ENCODE measurements at places on chromosomes 5 and 9. TPM values are rescaled to one million over a fixed set of nuclear protein-coding genes. Genes with fewer than 3 reads are reported as not detected.

HNRNPAB gene
- 322 TPM for total RNA-seq

SPATA31D4 gene
- not detected for total RNA-seq

MPDZ gene
- 15.7 TPM for total RNA-seq

F12 gene
- total RNA-seq: 25.2 TPM

PIGO gene
- 39.0 TPM for total RNA-seq

SLC28A3 gene
- total RNA-seq: 0.01 TPM

ADGRD2 gene
- not detected for total RNA-seq

Data from A549 treated with CORT108297 at 1 μM for 4 hours (cell line).